Large intestine (tissue), 12 donors: ENCODE measurements at places on chromosomes 2 and 18. TPM values are rescaled to one million over a fixed set of nuclear protein-coding genes. Genes with fewer than 3 reads are reported as not detected.
A peak's percentile ranks its signal among the peaks of the same experiment; 100 is the strongest.

The THUMPD2 gene
- 25.3 TPM for polyA plus RNA-seq

The PLCL1 gene
- polyA plus RNA-seq = 3.3 TPM

The CFC1 gene
- polyA plus RNA-seq = 3.7 TPM

The ESPNL gene
- 1.5 TPM for polyA plus RNA-seq

The MAPK4 gene
- polyA plus RNA-seq = 1.5 TPM

The SERPINB2 gene
- 0.15 TPM for polyA plus RNA-seq

The AQP4 gene
- polyA plus RNA-seq = 0.57 TPM

The MBOAT2 gene
- polyA plus RNA-seq = 20.7 TPM

- no peaks in the 10 kb centered on the region for H3K36me3 ChIP-seq
- H3K4me1 ChIP-seq = peaks cover 18% of the 10 kb centered on the region
- no peak overlapping the region for H3K4me3 ChIP-seq
These were observed 18.9 kb downstream of the CPO start for GRCh38 chr2:206958261-206958660.

DNA sequence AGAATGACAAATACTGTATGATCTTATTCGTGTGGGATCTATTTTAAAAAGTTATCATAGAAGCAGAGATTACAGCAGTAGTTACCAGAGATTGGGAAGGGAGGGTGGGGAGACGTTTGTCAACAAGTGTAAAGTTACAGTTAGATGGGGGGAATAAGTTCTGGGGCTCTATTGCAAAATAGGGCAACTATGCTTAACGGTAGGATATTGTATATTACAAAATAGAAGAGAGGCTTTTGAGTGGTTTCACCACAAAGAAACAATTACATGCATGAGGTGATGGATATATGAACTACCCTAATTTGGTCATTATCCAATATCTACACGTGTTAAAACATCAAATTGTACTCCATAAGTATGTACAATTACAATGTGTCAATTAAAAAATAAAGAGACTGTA lies 123.4 kb upstream of the NOSTRIN start:
- H3K4me3 ChIP-seq = no peak overlapping the region
- no peaks in the 10 kb centered on the region for H3K36me3 ChIP-seq
- no peaks in the 10 kb centered on the region for H3K4me1 ChIP-seq
- H3K27ac ChIP-seq = no peak overlapping the region
- H3K27me3 ChIP-seq = no peaks in the 10 kb centered on the region
- DNase-seq = no peak

- no peak for DNase-seq
- H3K4me1 ChIP-seq = no peaks in the 10 kb centered on the region
- no peak overlapping the region for H3K4me3 ChIP-seq
These were observed 295.6 kb downstream of the TNS1 start for GRCh38 chr2:217707131-217707611.

GRCh38 chr2:149333636-149334035 lies 3.2 kb downstream of the LYPD6 start:
- H3K27ac ChIP-seq = no peak overlapping the region
- no peak overlapping the region for H3K4me3 ChIP-seq
- peaks cover 8% of the 10 kb centered on the region for H3K4me1 ChIP-seq
- no peaks in the 10 kb centered on the region for H3K36me3 ChIP-seq

DNA sequence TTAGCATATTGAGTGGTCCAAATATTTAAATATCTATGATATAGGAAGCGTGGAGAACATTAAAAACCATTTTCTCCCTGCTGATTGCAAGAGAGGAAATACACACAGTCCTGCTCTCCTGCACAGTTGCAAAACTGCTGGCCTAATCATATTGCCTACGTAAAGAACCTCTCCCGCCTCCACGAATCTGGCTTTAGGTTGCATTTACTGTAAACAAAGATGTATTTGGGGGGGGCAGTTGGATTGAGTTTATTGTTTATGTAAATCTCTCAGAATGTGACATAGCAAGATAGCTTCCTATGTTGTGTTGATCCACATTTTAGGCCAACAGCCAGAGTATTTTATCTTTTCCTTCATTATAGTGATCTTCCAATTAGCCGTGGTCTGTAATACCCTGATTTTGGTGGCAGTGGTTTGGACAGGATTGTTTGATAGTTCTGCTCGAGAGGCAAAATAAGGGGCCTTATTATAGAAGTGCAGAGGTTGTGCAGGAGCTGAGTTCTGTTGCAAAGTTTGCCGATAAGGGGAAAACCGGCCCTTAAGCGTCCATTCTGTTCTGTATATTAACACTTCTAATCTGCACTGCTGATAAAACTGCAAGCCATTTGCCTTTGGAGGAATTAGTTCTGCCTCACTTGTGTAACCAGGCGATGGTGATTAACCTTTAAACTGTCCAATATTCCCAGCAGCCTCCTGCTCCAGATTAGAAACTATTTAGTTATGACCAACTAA lies 101.6 kb upstream of the SIX3 start:
- H3K27me3 ChIP-seq = peaks cover 13% of the 10 kb centered on the region
- H3K4me1 ChIP-seq = peaks cover 6% of the 10 kb centered on the region
- no peaks in the 10 kb centered on the region for H3K36me3 ChIP-seq
- peak; percentile 20 for DNase-seq
- no peak overlapping the region for H3K4me3 ChIP-seq

DNA sequence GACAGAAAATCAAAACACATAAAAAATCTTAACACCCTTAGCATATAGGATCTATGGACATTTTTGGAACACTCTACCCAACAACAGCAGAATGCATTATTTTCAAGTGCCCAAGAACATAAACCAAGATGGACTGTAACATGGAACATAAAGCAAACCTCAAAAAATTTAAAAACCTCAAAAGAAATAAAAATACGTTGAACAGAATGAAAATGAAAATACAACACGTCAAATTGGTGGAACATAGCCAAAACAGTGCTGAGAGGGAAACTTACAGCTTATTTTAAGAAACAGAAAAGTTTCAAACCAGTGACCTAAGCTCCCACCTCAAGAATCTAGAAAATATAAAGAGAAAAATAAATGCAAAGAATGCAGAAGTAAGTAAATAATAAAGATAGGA lies 58.3 kb upstream of the BCL2L11 start:
- no peaks in the 10 kb centered on the region for H3K36me3 ChIP-seq
- no peak overlapping the region for H3K4me3 ChIP-seq
- no peak for DNase-seq
- no peaks in the 10 kb centered on the region for H3K4me1 ChIP-seq
- H3K27ac ChIP-seq = no peak overlapping the region
- H3K27me3 ChIP-seq = no peaks in the 10 kb centered on the region

DNA sequence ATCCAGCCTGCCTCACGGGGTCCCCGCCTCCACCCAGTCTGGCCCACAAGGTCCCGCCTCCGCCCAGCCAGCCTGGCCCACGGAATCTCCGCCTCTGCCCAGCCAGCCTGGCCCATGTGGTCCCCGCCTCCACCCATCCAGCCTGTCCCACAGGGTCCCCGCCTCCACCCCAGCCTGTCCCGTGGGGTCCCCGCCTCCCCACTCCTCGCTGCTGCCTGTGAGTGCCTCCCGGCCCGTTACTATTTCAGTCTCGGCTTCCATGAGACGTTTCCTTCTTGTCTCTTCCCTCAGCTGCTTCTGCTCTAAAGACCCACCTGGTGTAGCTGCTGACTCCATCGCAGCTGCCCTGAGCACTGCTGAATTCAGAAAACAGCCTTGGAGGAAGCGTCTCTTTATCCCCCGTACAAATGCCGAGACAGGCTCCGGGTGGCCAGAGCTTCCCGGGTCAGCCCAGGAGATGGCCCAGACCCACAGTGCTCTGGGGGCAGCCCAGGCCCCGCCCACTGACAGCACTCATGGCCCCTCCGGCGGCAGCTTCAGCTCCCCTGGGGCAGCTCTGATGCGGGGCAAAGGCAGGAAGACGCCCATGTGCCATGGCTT lies 69.8 kb downstream of the NFATC1 start:
- H3K4me1 ChIP-seq = peaks cover 4% of the 10 kb centered on the region
- H3K27ac ChIP-seq = no peak overlapping the region
- peak overlapping the region; percentile 23 for H3K4me3 ChIP-seq
- H3K36me3 ChIP-seq = no peaks in the 10 kb centered on the region
- H3K27me3 ChIP-seq = no peaks in the 10 kb centered on the region
- no peak for DNase-seq

DNA sequence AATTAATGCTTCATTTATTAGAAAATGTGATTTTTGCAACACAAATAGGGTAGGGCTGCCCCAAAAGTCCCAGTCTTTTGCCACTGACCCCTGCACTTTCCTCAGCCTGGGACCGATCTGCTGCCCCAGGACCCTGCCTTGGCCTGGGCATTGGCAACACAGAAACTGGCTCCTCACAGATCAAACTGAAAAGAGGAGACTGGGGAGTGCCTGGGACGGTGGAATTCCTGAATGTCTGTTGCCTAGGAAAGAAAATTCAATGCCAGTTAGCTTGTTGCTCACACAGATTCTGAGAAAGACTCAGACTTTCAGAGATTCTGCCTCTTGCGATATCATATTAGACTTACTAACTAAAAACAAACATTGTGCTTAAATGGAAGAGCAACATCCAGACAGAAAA lies 211.2 kb downstream of the VAPA start:
- H3K27me3 ChIP-seq = no peaks in the 10 kb centered on the region
- no peak overlapping the region for H3K27ac ChIP-seq
- H3K4me3 ChIP-seq = no peak overlapping the region
- no peaks in the 10 kb centered on the region for H3K4me1 ChIP-seq
- DNase-seq = no peak

DNA sequence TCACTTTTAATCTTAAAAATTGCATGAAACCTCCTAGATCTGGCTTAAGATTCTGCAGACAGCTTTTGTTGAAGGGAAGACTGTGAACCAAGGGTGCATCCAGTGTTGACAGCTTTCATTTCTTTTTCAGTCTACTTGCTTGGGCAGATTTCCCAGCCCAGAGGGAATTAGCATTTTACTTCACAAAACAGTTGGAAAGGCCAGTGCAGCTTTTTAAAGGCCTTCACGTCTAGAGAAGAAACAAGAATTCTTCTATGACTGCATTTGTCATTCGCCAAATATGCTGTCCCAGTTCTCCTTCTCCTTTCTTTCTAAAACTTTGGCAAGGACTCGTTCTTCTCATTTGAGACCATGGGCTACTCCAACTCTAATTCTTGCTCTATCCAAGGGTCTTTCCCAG lies 17.4 kb downstream of the NTSR2 start:
- no peaks in the 10 kb centered on the region for H3K36me3 ChIP-seq
- peaks cover 4% of the 10 kb centered on the region for H3K27me3 ChIP-seq
- no peaks in the 10 kb centered on the region for H3K4me1 ChIP-seq
- H3K27ac ChIP-seq = no peak overlapping the region

- DNase-seq = no peak
- H3K4me1 ChIP-seq = peaks cover 7% of the 10 kb centered on the region
- H3K36me3 ChIP-seq = no peaks in the 10 kb centered on the region
- no peak overlapping the region for H3K4me3 ChIP-seq
- peaks cover 13% of the 10 kb centered on the region for H3K27me3 ChIP-seq
- H3K27ac ChIP-seq = no peak overlapping the region
These were observed 51.8 kb upstream of the RAB6C start for GRCh38 chr2:129927696-129928095.

DNA sequence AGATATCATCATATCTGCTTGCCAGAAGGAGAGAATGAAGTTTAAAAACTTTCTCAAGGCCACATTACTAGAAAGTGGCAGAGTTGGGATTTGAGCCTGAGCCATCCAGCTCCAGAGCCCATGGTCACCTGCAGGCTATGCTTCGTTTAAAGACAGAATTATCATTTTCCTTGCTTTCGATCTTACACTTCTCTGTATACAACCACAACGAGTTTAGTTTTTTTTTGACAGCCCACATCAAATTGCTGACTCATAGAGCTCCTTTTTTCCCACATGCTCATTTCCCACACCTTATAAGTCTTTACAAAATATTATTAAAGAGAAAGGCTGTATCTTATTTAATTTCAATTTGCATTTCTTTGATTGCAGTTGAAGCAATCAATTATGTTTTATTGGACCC lies 6.5 kb downstream of the PLEK start:
- H3K27ac ChIP-seq = no peak overlapping the region
- H3K36me3 ChIP-seq = no peaks in the 10 kb centered on the region
- H3K4me3 ChIP-seq = no peak overlapping the region
- no peaks in the 10 kb centered on the region for H3K27me3 ChIP-seq
- no peaks in the 10 kb centered on the region for H3K4me1 ChIP-seq
- no peak for DNase-seq

DNA sequence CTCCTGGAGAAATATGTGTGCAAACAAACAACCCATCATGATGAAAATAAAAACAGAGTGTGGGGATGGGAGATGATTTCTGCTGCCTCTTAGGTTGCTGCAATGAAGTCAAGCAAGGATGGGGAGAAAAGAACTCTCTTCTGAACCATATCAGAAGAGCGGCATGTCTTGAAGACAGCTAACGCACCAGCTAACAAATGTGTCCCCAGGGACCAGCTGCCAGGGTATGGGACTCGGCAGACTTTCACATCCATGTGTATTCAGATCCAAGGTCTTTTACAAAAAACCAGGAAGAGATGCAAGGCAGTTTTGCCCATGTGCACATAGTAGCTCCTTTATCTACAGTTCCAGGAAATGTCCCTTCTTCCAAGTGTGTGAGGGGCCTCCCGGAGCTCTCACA lies 125.4 kb downstream of the CLIP4 start:
- no peaks in the 10 kb centered on the region for H3K36me3 ChIP-seq
- no peak overlapping the region for H3K27ac ChIP-seq
- H3K4me3 ChIP-seq = no peak overlapping the region
- DNase-seq = no peak
- H3K4me1 ChIP-seq = no peaks in the 10 kb centered on the region
- H3K27me3 ChIP-seq = no peaks in the 10 kb centered on the region

- no peaks in the 10 kb centered on the region for H3K27me3 ChIP-seq
- no peaks in the 10 kb centered on the region for H3K36me3 ChIP-seq
- no peaks in the 10 kb centered on the region for H3K4me1 ChIP-seq
- H3K4me3 ChIP-seq = no peak overlapping the region
These were observed 14.7 kb downstream of the LINC00305 start for GRCh38 chr18:64134044-64134747.

DNA sequence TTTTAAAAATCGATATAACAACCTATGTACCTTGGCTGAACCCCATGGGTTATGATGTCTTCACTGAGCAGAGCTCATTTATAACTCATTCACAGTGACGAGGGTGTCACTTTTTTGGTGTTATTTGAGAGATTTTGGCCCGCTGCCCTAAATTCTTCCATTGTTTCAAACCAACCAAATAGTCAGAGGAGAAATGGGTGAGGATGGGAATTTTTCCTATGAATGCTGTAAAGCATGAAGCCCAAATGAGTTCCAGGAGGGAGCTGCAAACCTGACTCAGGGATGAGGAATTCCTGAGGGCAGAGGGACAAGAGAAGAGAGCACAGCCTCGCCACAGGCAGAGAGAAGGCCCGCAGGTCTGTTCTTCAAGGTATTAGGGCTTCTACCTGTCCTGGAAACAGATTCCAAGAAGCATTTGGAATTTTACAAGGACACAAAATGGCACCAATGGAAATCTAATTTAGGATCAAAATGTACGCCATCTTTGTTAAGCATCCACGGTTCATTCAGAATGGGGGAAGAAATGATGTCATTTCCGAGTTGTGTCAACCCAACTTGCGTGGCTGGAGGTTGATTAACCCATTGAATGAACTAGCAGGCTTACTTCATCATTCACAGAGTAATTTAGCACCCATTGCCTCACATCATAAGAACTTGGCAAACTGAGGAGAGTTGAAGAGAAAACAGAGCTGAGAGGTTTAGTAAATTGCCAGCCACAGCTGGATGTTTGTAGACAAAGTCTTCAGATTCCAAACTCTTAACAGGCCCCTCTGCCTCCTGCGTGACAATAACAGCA lies 133.5 kb downstream of the LAMA3 start:
- H3K27ac ChIP-seq = no peak overlapping the region
- H3K36me3 ChIP-seq = no peaks in the 10 kb centered on the region
- H3K4me3 ChIP-seq = no peak overlapping the region
- no peak for DNase-seq
- H3K27me3 ChIP-seq = no peaks in the 10 kb centered on the region
- H3K4me1 ChIP-seq = peaks cover 2% of the 10 kb centered on the region
